ENCODE measurements at places on chromosomes 16 and 17.

GRCh38 chr17:59001158-59001814 is 105.4 kb downstream of the TRIM37 start:
- DNase-seq, result peak; percentile 75

GRCh38 chr17:27349540-27350021 is 55.7 kb downstream of the WSB1 start:
- no peak for DNase-seq

GRCh38 chr16:67862623-67863583 is 9.9 kb upstream of the EDC4 start:
- DNase-seq, result peak; percentile 18

- DNase-seq, result no peak
Measured at GRCh38 chr16:80117556-80118130, 423.1 kb upstream of the DYNLRB2 start.

GRCh38 chr16:71626018-71626857 is at the start of gene MARVELD3:
Gene MARVELD3 (plus strand): TSS chr16:71626184. CDS start chr16:71626230, 46 bp downstream.
- DNase-seq, result no peak

- DNase-seq, result no peak
Measured at GRCh38 chr17:56898874-56899273, 15.0 kb downstream of the TRIM25 start.

DNA sequence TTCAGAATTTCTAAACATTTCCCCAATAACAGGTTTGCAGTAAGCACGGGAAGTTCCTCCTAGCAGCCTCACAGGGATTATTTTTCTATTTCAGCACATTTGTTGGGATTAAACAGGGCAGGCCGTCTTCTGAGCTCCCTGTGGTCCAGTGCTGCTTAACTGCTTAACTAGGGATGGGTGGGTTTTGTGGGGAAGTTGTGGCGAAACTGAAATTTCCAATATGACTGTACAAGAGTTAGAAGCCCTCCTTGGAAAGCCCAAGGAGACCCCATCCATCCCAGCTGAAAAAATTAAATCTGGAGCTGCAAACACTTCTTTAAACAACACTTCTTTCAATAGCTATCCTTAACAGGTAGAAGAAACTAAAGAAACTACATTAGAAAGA is 22.2 kb downstream of the FAM117A start:
- DNase-seq, result no peak

DNA sequence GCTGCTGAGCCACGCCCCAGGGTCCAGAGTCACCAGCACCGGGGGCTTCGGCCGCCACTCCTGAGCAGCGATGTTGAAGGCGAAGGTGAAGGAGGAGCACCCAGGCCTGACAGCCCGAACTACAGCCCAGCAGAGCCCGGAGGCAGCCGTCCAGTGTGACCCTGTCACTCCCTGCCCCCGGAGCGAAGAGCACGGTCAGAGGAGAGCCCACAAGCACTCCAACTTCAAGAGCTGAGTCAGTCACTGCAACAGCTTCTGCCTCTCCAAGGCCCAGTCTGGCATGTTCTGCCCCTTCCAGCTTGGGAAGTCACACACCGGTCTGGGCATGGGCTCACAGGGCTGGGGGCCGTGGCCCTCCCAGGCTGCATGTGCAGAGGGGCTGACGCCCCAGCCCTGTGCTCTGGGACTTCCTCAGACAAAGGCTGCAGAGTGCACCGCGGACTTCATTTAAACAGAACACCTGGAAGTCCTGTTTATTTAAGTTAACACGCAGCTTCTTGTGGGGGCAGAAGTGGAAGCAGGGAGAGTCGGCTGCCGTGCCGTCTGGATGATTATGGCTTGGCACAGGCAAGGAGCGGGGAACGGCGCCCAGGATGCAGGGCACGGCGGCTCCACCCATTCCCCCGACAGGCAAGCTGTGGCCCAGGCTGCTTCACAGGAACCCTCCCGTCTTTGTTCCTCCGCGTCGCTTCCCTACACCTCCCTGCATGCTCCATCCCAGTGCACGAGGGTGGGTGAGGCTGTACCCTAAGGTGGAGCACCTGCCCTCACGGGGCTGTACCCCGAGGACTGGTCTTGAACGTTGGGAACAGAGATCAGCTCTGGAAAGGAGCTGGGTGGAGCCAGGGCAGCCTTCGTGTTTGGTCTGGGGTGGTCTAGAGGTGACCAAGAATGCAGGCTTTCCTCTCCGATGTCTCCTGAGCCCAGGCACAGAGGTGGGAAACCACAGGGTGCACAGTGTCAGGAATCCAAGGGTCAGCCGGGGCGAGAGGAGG is 68.9 kb upstream of the METRNL start:
- DNase-seq, result peak; percentile 17

Measured in iris pigment epithelial cell (primary cell).